MM.1S (cell line): ENCODE measurements at places on chromosomes 7 and 10.

GRCh38 chr7:148793590-148793989, 90.5 kb downstream of the EZH2 start:
- no peaks in the 10 kb centered on the region for H3K27me3 ChIP-seq
- H3K4me3 ChIP-seq: no peak overlapping the region
- peaks cover 61% of the 10 kb centered on the region for H3K36me3 ChIP-seq
- DNase-seq: no peak

GRCh38 chr7:158550394-158550700, 37.3 kb downstream of the PTPRN2 start:
- H3K27ac ChIP-seq: no peak overlapping the region
- DNase-seq: no peak
- no peaks in the 10 kb centered on the region for H3K4me1 ChIP-seq
- peaks cover 66% of the 10 kb centered on the region for H3K27me3 ChIP-seq

DNA sequence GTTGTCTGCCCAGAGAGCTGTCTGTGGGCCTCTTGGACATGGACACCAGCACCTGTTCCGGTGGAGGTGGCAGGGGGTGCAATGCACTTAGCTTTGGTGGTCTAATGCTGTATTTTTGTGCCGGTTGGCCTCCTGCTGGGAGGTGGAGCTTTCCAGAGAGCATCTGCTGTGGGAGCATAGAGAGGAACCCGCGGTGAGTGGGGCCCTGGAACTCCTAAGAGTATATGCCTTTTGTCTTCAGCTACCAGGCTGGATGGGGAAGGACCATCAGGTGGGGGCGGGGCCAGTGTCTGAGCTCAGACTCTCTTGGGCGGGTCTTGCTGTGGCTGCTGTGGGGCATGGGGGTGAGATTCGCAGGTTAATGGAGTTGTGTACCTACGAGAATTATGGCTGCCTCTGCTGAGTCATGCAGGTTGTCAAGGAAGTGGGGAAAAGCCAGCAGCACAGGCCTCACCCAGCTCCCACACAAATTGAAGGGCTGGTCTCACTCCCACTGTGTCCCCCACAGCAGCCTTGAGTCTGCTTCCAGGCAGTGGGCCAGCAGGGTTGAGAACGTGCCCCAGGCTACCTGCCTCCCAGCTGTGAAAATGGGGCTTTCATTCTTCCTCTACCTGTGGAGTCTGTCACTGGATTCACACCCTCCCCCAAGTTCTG, 29.0 kb downstream of the JAKMIP3 start:
- no peak overlapping the region for H3K27ac ChIP-seq
- H3K27me3 ChIP-seq: peaks cover 25% of the 10 kb centered on the region
- DNase-seq: no peak
- no peaks in the 10 kb centered on the region for H3K4me1 ChIP-seq

DNA sequence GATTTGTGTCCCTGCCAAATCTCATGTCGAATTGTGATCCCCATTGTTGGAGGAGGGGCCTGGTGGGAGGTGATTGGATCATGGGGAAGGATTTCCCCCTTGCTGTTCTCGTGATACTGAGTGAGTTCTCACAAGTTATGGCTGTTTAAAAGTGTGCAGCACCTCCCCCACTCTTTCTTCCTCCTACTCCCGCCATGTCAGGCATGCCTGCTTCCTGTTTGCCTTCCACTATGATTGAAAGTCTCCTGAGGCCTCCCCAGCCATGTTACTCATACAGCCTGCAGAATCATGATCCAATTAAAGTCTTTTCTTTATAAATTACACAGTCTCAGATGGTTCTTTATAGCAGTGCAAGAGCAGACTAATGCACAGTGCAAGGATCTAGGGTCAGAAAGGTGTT, 75.4 kb downstream of the CALD1 start:
- no peaks in the 10 kb centered on the region for H3K4me1 ChIP-seq
- no peaks in the 10 kb centered on the region for H3K27me3 ChIP-seq
- H3K4me3 ChIP-seq: no peak overlapping the region
- H3K27ac ChIP-seq: no peak overlapping the region

DNA sequence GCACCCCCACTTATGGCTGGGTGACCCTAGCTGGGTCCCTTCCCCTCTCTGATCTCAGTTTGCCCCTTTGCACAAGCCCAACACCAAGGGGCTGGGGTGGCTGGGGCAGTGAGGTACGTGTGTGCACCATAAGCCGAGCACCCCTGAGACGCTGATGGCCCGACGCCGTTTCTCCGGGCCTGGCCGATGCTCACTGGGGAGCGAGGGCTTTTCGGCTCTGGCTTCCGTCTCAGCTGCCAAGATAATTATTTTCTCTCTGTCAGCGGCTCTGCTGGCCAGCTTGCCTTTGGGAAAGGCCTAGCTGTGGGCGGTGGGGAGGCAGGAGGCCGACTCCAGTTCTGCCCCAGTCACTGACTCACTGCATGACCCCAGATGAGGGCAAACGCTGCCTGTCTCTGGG, 91.0 kb downstream of the ZMIZ1 start:
- H3K4me1 ChIP-seq: no peaks in the 10 kb centered on the region
- H3K4me3 ChIP-seq: no peak overlapping the region
- H3K27me3 ChIP-seq: no peaks in the 10 kb centered on the region
- no peak for DNase-seq

GRCh38 chr7:75687246-75688088, 51.3 kb downstream of the HIP1 start:
- no peaks in the 10 kb centered on the region for H3K27me3 ChIP-seq
- no peaks in the 10 kb centered on the region for H3K4me1 ChIP-seq
- H3K36me3 ChIP-seq: no peaks in the 10 kb centered on the region
- no peak for DNase-seq
